Stimulated activated CD8-positive, alpha-beta memory T cell treated with anti-CD3 and anti-CD28 coated beads, Interleukin-7, amount 100 ng/mL, for 48 hours (primary cell): ENCODE measurements at places on chromosomes 2 and 18.

GRCh38 chr2:134446383-134447017, 192.6 kb downstream of the MGAT5 start:
- no peak for DNase-seq

DNA sequence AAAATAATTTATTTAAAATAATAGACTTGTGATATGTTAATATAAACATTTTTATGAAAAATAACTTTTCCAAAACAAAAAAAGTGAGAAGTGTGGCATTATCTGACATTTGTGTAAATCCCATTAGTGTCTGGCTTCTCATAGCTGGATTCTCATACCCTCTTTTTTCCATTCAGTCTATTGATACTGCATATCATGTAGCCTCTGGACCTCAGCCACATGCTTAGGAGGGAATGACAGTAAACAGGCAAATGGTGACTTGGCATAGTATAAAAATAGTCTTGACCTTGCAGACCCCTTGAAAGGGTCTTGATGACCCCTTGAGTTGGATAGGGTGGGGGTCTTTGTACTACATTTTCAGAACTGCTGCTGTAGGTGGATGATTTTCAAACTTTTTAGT, 29.2 kb downstream of the GALNT1 start:
- no peak for DNase-seq

DNA sequence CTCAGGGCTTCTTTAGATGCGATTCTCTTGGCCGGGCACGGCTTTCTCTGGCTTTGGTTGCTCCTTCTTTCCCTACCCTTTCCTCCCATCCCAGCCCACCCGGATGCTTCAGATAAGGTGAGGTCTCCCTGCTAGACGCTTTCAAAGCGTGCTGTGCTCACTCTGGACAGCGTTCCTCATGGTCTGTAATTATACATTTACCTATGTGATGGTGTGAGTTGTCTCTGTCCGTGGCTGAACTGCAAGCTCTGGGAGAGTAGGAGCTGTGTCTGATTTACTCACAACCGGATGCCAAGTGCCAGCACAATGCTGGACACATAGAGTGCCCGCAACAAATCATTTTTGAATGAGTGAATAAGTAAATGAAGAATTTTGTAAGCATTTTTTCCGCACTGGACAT, 26.8 kb upstream of the PNPT1 start:
- DNase-seq: no peak

- no peak for DNase-seq
Observed at GRCh38 chr2:25105336-25106085, 62.9 kb downstream of the POMC start.
